ENCODE measurements at places on chromosomes 16 and 17. TPM values are rescaled to one million over a fixed set of nuclear protein-coding genes. Genes with fewer than 3 reads are reported as not detected.

- no peak for DNase-seq
These were observed 59.4 kb downstream of the TBX4 start for GRCh38 chr17:61511480-61512182.

- DNase-seq: no peak
These were observed 5.1 kb downstream of the CACNG5 start for GRCh38 chr17:66840061-66840460.

DNA sequence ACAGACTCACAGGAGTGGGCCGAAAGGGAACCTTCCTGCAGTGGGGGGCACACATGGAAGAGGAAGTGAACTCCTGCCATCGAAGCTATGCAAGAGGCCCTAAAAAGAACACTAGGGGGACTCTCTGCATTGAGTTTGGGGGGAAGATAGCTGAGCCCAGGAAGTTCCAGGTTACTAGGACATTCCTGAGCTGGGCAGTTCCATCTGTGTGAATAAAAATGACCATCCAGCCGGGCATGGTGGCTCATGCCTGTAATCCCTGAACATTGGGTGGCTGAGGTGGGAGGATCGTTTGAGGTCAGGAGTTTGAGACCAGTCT lies 211.8 kb downstream of the ZNF423 start:
- no peak for DNase-seq

The NXPH3 gene
- 0.90 TPM for total RNA-seq

DNA sequence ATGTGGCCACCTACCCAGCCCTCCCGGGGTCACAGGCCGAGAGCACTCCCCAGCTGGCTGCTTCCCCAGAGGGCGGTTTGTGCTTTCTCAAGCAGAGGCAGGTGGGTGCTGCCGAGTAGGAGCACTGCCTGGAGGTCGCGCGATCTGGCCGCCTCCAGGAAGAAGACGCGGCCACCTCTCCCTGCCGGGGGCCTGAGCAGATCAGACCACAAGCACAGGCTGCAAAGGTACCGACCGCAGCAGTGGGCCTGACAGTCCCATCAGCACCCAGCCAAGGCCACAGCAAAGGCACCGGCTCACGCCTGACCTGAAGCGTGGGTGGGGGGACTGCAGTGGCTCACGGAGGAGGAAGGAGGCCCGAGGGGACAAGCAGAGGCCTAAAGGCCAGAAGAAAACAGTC lies 15.2 kb upstream of the IGFALS start:
- DNase-seq: no peak

GRCh38 chr16:12150600-12150999 lies 174.1 kb downstream of the SNX29 start:
- no peak for DNase-seq

DNA sequence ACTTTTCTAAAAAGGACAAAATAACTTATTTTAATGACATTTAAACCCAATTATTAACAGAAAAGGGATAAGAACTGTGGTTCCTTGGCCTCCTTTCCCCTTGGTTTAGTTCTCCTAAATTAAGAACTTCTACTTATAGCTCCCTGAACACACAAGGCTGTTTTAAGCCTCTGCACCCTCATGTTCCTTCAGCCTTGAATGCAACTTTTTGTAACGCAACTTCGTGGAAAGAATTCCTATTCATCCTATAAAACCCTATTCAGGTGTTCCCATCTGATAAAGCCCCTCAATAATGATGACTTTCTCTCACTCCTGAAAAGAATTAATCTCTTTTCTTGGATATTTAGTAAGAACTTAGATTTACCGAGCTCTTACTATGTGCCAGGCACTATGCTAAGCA lies 6.3 kb downstream of the STAT3 start:
- DNase-seq: no peak

Data from dermis microvascular lymphatic vessel endothelial cell (primary cell).